Stimulated activated CD4-positive, alpha-beta T cell treated with anti-CD3 and anti-CD28 coated beads, Interleukin-15, amount 100 ng/mL, for 1 hour (primary cell): ENCODE measurements at places on chromosomes 13 and 19.

- no peak for DNase-seq
Measured at GRCh38 chr13:71873418-71874247, 6.6 kb upstream of the DACH1 start.

DNA sequence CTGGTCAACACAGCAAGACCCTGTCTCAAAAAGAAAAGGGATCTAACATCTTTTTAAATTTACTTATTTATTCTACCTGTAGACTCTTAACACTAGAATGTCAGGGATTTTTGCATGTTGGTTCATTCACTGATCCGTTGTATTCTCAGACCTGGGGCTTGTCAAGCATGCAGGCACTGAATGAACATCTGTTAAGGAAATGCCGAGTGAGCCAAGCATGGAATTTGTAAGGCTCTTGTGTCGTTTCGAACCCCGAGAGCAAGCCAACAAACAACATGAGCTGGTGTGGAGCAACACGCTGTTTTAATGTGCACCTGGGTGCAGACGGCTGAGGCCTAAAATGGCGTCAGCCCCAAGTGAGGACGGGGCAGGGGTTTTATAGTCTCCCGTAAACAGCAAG, 10.0 kb upstream of the OR1M1 start:
- DNase-seq = no peak

- no peak for DNase-seq
Measured at GRCh38 chr19:1362387-1363257, 21.1 kb upstream of the NDUFS7 start.

DNA sequence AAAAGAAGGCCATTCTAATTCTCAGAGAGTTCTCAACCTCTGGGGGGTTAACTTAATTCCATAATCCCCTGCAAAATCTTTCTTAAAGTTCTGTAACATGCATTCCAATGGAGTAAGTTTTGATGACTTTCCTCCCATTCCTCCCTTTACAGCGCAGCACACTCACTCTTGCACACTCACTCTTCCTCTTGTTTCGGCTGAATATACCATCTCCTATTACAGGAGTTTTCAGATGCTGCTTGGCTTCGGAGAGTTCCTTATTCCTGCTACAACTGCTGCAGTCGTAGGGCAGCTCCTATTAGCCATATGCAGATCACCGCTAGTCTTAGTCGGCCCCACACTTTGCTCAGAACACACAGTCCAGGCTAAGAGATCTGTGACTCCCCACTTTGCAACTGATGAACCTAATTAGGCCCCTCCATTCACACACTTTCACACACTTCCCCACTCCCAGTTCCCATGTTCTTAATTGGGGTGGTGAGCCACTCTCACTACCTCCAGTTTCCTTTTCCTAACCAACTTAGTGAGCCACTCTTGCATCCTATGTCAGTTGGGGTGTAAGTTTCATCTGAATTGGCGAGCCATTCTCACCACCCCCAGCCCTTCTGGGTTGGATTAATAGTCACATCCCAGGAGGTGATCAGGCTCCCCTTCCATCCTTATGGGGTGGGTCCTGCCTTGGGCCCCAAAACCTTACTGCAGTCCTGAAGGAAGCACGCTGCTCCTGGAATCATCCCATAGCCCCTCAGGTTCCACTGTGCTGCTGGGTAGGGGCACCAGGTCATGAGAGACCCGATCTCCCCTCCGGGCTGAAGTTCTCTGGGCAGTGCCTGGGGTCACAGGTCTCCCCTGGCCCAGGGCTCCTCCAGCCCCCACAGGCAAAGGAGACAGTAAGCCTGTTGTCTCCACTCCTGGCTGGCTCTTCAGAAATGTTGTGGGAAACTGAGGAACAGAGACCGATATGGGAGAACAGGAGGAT, 53.9 kb downstream of the OR10H4 start:
- no peak for DNase-seq

GRCh38 chr13:77894743-77895142, 23.9 kb downstream of the EDNRB start:
- DNase-seq = no peak

- DNase-seq = peak; percentile 26
Measured at GRCh38 chr13:40190641-40191100, 475.8 kb downstream of the FOXO1 start.
